ENCODE measurements at places on chromosomes 11 and 22.

GRCh38 chr11:117752721-117753237 is 44.2 kb downstream of the DSCAML1 start:
- no peak for DNase-seq

DNA sequence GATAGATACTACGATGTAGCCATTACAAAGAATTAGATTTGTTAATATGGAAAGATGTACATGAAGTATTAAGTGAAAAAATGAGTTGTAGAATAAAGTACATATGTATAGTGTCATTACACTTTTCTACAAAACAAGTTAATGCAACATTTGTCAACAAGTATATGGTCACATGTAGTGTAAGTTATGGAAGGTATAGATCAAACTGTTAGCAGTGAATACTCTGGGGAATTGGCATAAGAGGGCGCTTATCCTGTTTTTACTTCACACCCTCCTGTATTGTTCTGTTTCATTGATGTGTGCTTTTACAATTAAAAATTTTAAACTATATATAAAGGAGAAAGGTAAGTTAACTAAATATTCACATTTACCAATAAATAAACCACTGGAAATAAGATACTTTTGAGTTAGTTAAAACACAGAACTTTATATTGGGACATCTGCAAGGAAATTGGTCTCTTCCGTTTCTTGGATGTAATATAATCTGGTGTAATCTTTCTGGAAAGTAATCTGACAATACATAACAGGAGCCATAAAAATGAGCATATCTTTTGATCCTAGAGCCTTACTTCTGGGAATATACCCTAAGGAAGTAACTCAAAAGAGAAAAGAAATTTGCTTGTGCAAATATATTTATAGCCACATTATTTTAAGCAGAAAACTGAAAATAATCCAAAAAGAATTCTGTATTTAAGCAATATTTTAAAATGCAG is 34.5 kb downstream of the CSTPP1 start:
- no peak for DNase-seq

- no peak for DNase-seq
These were observed 1.7 kb downstream of the CHST1 start for GRCh38 chr11:45663486-45664375.

- DNase-seq: no peak
These were observed 157.7 kb downstream of the MAML2 start for GRCh38 chr11:96185220-96185768.

DNA sequence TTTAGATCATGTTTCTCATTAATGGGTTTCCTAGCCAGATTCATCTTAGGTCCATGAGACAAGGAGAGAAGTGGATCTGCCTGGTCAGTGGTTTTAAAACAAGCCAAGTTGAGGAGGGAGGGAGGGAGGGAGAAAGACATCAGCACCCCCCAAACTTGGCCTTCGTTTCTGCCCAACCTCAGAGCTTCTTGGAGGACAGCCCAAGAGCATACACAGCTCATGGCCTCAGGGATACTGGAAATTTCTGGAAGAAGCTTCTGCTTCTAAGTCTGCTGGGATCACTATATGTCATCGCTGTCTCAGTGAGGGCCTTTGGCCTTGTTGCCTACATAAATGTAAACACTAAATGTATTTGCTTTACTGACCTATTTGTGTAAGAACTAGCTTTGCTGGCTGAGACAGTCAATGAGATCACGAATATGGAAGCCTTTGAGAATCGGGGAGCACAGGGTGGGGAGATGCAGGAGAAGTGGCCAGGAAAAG is 375.1 kb downstream of the BUD13 start:
- no peak for DNase-seq

GRCh38 chr11:102419181-102419580 is 33.4 kb downstream of the TMEM123 start:
- no peak for DNase-seq

DNA sequence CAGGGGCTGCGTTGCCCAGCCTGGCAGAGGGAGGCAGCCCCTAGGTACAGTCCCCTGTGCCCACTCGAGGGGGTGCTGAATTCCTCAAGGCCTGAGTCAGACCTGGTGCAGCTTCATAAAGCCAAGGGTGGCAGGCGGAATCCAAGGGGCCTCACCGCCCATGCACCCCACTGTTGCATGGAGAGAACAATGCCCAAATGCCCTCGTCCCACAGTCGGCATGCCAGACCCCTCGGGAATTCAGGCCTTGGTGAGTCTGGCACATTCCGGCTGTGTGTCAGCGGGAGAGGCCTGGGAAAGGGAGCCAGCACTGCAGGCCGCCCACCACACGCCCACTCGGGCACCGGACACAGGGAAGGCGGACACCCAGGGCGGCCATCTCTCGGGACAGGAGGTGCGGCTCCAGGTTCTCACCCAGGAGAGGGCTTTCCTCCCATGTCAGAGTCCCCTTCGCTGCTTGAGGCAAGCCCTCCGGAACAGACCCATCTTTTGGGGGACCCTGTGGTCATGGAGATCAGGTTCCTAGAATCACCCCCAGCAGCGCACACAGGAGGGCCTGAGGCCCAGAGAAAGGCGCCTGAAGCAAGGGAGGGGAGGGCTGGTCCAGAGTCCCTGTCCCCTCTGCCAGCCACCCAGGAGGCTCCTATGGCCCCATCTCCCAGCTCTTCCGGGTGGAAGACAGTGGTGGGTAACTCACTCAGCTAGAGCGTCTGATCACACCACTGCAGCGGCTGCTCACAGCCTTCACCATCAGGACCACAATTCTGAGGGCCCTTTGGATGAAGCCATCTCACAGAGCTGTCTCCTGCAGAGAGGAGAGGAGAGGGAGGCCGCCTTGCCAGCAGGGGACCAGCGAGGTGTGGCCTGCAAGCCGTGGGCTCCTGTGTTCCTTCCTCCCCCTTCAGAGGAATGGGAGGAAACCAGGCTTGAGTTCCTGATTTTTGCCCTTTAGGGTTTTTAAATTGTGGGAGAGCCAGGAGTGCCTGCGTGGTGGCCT is 31.6 kb upstream of the KCNQ1OT1 start:
- no peak for DNase-seq

DNA sequence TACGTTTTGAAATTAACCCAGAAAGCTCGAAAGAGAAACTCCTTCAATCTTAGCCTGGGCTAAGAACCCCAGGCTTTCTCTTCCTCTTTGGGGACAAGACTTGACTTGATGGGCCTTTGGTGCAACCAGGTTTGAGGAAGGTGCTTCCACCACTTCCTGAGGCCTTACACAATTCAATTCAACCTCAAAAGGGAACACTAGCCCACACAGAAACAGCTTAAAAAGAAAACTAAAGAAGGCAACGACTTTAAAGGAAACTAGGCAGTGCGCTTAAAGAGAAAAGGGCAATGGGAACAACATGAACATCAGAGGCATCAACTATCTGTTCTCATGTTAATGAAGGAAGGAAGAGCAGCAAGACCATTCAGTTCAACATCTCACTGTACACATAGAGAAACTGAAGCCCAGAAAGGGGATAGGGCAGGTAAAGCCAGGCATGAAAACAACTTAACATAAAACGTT is 24.8 kb downstream of the PAK1 start:
- DNase-seq: no peak

DNA sequence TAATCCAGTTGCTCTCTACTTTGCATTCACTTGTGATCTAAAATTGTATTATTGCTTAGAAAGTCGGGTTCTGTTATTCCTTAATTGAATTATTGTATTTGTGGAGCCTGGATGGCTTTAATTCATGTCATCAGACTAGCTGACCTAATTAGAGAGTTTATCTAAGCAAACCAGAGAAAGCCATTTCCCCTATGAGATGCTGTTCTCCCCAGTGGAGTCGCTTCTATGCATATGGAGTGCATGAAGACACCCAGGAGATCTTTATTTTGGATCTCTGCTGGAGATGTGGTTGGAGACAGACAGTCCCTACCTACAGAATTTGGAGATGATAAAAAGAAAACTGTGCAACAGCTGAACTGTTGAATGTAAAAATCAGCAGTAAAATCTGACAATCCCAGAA is 45.2 kb upstream of the MYO18B start:
- DNase-seq: no peak

- no peak for DNase-seq
These were observed 87.8 kb upstream of the FAT3 start for GRCh38 chr11:92136797-92137196.

DNA sequence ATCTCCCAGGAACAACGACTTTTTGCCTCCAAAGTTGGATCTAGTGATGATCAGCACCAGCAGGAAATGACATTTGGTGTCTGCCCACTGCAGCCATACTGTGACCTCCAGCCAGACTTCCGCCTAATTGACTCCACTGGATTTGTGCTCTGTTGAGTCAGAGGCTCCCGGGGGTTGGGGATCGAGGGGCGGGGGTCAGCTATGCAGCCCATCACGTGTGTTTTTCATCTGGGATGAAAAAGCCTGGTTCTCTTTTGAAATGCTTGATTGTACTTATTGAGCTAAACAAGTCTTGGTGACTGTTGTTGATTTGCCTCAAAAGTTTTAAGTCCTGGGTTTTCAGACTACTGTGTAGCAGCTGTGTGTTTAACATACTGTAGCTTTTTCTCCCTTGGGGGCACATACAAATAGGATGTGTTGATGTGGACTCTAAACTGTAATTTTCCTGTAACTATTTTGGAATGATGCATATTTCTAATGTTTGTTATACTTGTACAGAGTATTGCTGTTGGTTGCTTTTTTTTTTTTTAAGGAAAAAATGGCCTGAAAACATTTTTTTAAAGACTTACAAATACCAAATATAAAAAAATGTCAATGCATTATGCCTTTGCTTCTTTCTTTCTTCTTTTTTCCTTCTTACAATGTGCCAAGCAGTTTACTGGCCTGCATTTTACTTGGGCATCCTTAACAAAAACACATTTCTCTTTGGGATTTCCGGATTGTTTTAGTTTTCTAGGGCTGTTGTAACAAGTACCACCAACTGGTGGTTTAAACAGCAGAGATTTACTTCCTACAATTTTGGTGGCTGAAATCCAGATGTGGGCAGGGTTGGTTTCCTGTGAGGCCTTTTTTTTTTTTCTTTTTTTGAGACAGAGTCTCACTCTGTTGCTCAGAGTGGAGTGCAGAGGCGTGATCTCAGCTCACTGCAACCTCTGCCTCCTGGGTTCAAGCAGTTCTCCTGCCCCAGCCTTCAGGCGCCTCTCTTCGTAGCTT is 46.1 kb upstream of the OR4B1 start:
- peak; percentile 36 for DNase-seq

DNA sequence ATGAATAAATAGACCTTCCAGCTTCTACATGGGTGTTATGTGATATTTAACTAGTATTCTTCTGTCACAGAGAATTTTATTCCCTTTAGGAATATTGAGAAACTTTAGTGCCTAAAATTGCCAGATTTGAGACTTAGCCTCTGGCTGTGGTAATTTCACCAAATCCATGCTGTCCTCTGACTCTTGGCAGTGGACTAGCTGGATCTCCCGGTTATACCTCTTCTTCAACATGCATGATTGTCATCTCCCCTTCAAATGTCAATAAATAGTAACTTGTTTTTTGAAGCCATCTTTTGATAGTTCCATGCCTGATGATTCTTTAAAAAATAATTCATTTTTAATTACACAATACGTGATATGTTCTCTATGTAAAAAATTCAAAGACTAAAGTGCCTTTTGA is 8.4 kb downstream of the AQP11 start:
- no peak for DNase-seq

- peak; percentile 35 for DNase-seq
These were observed at the start of gene PARVA for GRCh38 chr11:12377106-12377823. Gene PARVA (plus strand): TSS chr11:12377571. CDS start chr11:12377648, 77 bp downstream.

- no peak for DNase-seq
These were observed 26.5 kb upstream of the NECTIN1 start for GRCh38 chr11:119755356-119756071.

DNA sequence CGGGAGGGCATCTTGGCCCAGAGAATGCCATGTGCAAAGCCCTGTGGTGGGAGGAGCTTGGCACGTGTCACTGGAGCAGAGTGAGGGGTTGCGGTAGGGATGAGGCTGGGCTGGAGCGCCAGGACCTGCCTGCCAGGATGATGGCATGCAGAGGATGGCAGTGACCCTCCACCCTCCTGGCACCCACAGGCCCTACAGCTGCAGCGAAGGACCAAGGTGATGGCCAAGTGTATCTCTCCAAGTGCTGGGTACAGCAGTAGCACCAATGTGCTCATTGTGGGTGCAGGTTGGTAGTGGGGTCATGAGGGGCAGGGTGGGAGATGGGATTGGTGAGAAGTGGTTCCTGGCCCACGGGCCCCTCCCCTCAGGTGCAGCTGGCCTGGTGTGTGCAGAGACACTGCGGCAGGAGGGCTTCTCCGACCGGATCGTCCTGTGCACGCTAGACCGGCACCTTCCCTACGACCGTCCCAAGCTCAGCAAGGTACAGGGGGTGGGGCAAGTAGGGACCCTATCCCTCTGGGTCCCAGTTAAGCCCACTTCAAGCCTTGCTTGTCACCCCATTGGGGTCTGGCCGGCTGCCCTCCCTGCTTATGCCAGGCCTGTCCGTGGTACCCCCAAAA is 7.4 kb downstream of the AIFM3 start:
- no peak for DNase-seq

- no peak for DNase-seq
These were observed 6.5 kb upstream of the PLET1 start for GRCh38 chr11:112267188-112267591.

DNA sequence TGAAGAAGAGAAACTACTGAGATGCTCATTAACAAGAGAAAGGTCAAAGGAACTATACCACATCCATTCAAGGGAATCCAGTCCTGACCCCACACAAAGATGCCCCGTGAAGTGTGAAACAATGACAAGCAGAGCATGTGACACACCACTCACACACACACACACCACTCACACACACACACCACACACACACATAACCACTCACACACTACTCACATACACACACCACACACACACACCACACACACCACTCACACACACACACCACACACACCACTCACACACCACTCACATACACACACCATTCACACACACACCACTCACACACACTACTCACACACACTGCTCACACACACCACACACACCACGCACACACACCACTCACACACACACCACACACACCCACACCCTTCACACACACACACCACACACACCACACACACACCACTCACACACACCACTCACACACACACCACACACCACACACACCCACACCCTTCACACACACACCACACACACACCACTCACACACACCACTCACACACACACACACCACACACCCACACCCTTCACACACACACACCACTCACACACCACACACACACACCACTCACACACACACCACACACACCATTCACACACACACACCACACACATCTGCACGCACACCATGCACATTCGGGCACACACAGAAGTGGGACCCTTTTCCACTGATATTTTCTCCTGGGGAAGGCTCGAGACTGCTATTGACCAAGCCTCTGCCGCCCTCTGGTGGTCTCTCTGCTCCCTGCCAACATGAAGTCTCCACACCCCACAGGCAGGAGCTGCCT is 32.0 kb upstream of the COMT start:
- peak; percentile 61 for DNase-seq

DNA sequence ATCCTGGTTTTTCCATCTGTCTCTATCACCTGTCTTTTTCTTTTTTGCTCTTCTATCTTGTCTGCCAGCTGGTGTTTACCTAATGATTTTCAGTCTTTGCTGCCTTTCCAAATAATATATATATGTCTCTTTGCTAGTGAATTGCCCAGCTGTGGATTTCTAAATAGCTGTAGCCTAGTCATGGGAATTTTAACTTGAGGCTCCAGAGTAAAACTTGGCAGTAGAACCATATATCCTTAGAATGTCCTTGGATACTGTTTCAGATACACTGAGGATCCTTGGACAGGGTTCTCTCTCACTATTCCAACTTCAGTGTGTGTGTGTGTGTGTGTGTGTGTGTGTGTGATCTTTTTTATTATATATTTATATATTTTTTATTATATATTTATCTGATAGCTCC is 2285.3 kb downstream of the LRRC4C start:
- DNase-seq: no peak

GRCh38 chr11:68438658-68439259 is 21.8 kb upstream of the PPP6R3 start:
- DNase-seq: no peak
